ENCODE measurements at places on chromosomes 4 and X.

GRCh38 chr4:85736571-85736970 is 261.6 kb downstream of the ARHGAP24 start:
- H3K27me3 ChIP-seq: no peaks in the 10 kb centered on the region
- no peak overlapping the region for H3K4me3 ChIP-seq

GRCh38 chr4:105108971-105109370 is 37.7 kb upstream of the TET2 start:
- no peaks in the 10 kb centered on the region for H3K36me3 ChIP-seq
- H3K27me3 ChIP-seq: no peaks in the 10 kb centered on the region
- no peak overlapping the region for H3K27ac ChIP-seq
- no peak overlapping the region for H3K4me3 ChIP-seq
- H3K4me1 ChIP-seq: no peaks in the 10 kb centered on the region

- no peaks in the 10 kb centered on the region for H3K36me3 ChIP-seq
- DNase-seq: no peak
- no peaks in the 10 kb centered on the region for H3K27me3 ChIP-seq
Measured at GRCh38 chrX:37796310-37796709, 16.5 kb downstream of the CYBB start.

GRCh38 chr4:38531141-38531727 is 132.8 kb upstream of the KLF3 start:
- peaks cover 2% of the 10 kb centered on the region for H3K27me3 ChIP-seq
- H3K4me3 ChIP-seq: no peak overlapping the region
- no peak overlapping the region for H3K27ac ChIP-seq
- H3K36me3 ChIP-seq: peaks cover 7% of the 10 kb centered on the region
- H3K4me1 ChIP-seq: peaks cover 11% of the 10 kb centered on the region

- no peak for DNase-seq
- no peak overlapping the region for H3K27ac ChIP-seq
- no peak overlapping the region for H3K4me3 ChIP-seq
- no peaks in the 10 kb centered on the region for H3K4me1 ChIP-seq
- peaks cover 17% of the 10 kb centered on the region for H3K27me3 ChIP-seq
- H3K36me3 ChIP-seq: no peaks in the 10 kb centered on the region
Measured at GRCh38 chrX:24603191-24603590, 44.0 kb downstream of the PCYT1B start.

- no peaks in the 10 kb centered on the region for H3K36me3 ChIP-seq
- DNase-seq: no peak
- peak within 1 kb of the TSS; percentile 70 for H3K4me3 ChIP-seq
- peaks cover 66% of the 10 kb centered on the region for H3K27me3 ChIP-seq
- H3K4me1 ChIP-seq: peaks cover 15% of the 10 kb centered on the region
- H3K27ac ChIP-seq: no peak within 1 kb of the TSS
Measured at GRCh38 chr4:52051213-52051614, at the start of gene SPATA18. SPATA18 (plus strand) TSS chr4:52051304; CDS start chr4:52051705, 401 bp downstream.

DNA sequence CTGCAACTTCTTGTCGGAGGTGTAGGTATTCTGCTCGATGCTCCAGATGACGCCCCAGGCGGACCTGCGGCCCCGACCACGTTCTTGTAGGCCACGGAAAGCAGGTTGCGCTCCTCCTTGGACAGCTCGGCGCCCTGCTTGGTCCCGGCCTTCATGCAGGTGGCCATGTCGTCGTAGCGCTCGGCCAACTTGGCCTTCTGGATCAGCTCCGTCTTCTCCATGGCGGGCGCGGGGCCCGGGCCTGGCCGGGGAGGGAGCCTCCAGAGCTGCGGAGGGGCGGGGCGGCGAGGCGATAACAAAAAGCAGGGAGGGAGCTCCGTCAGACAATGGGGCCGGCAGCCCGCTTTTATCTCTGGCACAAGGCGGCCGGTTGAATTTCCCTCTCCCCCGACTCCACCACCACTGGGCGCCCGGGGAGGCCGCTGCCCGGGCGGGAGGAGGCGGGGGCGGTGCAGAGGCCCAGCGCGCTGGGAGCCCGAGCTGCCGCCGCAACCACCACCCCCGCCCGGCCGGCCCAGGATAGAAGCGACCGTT is 28.3 kb upstream of the DRP2 start:
- H3K4me3 ChIP-seq: no peak overlapping the region
- no peak overlapping the region for H3K27ac ChIP-seq
- H3K27me3 ChIP-seq: peaks cover 13% of the 10 kb centered on the region

GRCh38 chr4:113849771-113850170 is 88.2 kb upstream of the CAMK2D start:
- no peak overlapping the region for H3K27ac ChIP-seq
- H3K4me1 ChIP-seq: no peaks in the 10 kb centered on the region
- no peak overlapping the region for H3K4me3 ChIP-seq

DNA sequence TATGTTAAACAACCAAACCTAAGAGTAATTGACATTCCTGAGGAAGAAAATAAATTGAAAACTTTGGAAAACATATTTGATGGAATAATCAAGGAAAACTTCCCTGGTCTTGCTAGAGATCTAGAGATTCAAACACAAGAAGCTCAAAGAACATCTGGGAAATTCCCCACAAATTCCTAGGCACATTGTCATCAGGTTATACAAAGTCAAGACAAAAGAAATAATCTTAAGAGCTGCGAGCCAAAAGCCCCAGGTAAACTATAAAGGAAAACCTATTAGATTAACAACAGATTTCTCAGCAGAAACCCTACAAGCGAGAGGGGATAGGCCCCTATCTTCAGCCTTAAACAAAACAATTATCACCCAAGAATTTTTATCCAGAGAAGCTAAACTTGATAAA is 1082.0 kb upstream of the IGFBP7 start:
- no peak overlapping the region for H3K27ac ChIP-seq
- H3K4me1 ChIP-seq: no peaks in the 10 kb centered on the region
- H3K36me3 ChIP-seq: no peaks in the 10 kb centered on the region
- H3K4me3 ChIP-seq: no peak overlapping the region

DNA sequence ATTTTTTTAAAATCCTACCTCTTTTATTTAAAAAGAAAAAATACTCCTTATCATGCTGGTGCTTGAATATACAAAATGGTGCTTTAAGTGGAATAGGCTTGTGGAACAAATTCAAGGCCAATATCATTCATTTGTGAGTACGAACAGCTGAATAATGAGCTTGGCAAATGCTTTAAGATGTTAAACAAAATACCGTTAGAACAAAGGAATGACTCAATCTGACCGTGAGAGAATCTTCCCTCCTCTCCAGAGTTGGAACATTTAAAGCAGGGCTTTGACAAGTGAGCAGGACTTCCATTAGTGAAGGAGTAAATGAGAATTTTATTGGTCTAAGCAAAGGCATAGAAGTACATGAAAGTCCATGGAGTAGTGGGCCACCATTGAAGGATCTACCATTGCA is 74.5 kb downstream of the DCLK2 start:
- DNase-seq: no peak
- no peaks in the 10 kb centered on the region for H3K36me3 ChIP-seq
- H3K4me1 ChIP-seq: no peaks in the 10 kb centered on the region
- H3K27me3 ChIP-seq: peaks cover 5% of the 10 kb centered on the region
- no peak overlapping the region for H3K27ac ChIP-seq

DNA sequence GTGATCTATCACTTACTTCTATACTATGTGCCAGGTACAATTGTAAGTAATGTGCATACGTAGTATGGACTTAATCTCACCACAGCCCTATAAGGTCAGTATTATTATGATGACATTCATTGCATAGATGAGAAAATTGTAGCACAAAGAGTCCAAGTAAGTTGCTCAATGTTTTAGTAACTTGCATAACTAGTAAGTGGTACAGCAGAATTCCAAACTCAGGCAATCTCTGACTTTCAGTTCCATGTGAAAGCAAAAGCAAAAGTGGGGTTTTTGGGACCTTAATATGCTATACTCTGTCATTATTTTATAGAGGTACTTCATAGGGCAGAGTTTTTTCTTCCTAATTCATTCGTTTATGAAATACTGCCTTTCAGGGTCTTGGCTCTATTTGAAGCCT is 188.8 kb upstream of the VEGFC start:
- H3K4me1 ChIP-seq: no peaks in the 10 kb centered on the region
- no peaks in the 10 kb centered on the region for H3K27me3 ChIP-seq
- H3K4me3 ChIP-seq: no peak overlapping the region

DNA sequence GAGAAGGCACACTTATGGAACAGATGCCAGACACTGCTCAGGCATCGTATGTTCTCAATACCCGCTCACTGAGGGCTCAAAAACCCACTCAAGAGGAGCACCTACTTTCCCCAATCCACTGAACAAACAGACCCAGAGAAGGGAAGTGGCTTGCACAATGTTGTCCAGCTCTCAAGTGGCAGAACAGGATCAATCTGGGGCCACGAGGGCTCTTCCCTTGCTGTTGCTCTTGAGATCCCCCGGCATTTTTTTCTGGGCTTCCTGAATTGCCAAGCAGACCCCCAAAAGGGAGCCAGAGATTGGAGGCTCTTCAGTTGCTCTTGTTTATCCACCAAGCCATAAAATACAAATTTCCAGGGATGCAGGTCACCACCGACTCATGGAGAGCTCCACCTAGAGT is 35.7 kb downstream of the IDS start:
- no peaks in the 10 kb centered on the region for H3K36me3 ChIP-seq
- peaks cover 3% of the 10 kb centered on the region for H3K4me1 ChIP-seq
- no peak overlapping the region for H3K4me3 ChIP-seq
- H3K27ac ChIP-seq: no peak overlapping the region
- peaks cover 4% of the 10 kb centered on the region for H3K27me3 ChIP-seq

DNA sequence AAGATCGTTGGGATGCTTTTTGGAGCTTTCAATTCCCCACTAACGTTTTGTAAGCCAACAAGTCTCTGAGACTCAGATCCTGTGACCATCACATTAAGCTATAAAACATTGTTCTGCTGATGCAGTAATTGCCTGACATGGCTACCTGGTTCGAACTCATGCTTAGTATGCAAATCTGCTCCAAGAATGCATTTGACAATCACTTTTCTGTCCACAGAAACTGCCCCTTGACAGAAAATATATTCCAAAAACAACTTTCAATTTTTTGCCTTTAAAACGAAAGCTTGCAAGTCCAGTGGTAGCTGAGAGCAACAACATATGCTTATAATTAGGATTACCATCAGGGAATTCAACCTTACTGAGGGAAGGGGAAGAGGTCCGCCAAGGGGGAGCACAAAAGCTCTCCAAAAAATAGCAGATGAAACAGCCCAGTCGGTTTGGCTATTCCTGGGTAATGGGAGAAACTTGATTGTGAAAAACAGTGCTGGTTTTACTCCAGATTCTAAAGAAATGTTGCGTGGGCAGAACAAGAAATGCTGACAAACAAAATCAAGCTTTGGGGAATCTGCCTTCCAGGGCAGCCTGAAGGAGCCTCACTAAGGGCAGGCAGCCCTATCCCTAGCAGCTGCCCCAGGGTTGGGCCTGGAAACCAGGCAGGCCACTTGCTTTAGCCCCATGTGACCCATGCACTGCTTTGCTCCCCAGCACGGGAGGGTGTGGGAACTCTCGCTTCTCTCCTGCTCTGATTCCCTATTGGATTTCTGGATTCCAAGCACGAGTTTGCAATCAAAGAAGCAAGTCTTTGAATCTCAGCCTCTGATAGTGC is 160.7 kb upstream of the LDB2 start:
- no peak overlapping the region for H3K27ac ChIP-seq
- DNase-seq: no peak
- H3K27me3 ChIP-seq: no peaks in the 10 kb centered on the region

DNA sequence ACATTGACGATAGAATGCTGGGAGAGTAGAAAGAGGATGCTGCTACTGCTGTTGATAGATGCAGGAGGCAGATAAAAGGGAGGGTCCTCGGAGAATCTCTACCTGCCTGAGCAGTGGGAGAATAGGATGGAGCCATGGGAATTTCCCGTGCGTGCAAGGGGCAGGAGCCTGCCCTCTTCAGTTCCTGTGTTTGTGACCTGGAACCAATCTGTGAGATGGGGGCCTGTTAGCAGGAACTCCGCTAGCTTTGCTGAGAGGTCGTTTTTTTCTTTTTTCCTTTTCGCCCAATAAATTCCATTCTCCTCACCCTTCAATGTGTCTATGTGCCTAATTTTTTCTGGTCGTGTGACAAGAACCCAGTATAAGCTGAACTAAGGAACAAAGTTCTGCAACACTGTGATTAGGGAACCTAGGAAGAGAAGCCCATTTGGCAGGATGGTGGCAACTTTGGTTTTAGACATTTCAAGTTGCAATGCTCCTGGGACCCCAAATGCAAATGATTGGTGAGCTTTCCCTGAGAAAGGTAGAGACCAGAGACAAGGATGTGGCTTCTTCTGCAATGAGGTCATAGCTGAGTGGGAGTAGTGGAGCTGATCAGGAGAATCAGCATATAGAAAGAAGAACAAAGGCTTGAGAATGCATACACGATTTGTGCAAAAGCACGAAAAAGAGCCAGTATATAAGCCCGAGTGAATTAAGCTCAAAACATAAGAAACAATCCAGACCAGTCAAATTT is 23.9 kb downstream of the SLC39A8 start:
- peaks cover 28% of the 10 kb centered on the region for H3K4me1 ChIP-seq
- H3K36me3 ChIP-seq: peaks cover 35% of the 10 kb centered on the region
- H3K4me3 ChIP-seq: no peak overlapping the region
- no peaks in the 10 kb centered on the region for H3K27me3 ChIP-seq

GRCh38 chr4:118983293-118983692 is 94.6 kb downstream of the SYNPO2 start:
- H3K27me3 ChIP-seq: peaks cover 18% of the 10 kb centered on the region
- no peak overlapping the region for H3K4me3 ChIP-seq
- DNase-seq: no peak
- no peaks in the 10 kb centered on the region for H3K36me3 ChIP-seq
- no peak overlapping the region for H3K27ac ChIP-seq

GRCh38 chrX:130098210-130098552 is 12.1 kb downstream of the ELF4 start:
- H3K27ac ChIP-seq: peak overlapping the region; percentile 47
- peaks cover 15% of the 10 kb centered on the region for H3K36me3 ChIP-seq
- no peak overlapping the region for H3K4me3 ChIP-seq
- no peak for DNase-seq
- H3K27me3 ChIP-seq: no peaks in the 10 kb centered on the region

DNA sequence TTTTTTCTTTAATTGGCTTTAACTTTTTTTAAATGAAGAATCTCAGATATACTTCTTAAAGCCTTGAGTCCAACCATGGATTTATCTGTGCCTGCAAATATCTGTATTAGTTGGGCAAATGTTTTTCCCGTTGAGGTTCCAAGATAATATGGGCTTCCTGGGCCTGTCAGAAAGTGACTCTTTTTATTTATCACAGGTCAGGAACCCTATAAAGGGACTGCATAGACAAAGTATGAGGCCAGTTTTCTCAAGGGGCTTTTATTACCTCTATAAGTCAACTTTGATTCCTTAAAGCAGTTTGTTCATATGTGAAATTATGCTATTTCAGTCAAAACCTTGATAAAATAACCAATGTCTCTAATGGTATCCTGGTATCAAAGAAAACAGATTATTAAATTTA is 80.2 kb upstream of the BMP2K start:
- no peaks in the 10 kb centered on the region for H3K27me3 ChIP-seq
- H3K4me3 ChIP-seq: no peak overlapping the region
- no peak overlapping the region for H3K27ac ChIP-seq
- no peak for DNase-seq
- H3K4me1 ChIP-seq: peaks cover 12% of the 10 kb centered on the region
- no peaks in the 10 kb centered on the region for H3K36me3 ChIP-seq

DNA sequence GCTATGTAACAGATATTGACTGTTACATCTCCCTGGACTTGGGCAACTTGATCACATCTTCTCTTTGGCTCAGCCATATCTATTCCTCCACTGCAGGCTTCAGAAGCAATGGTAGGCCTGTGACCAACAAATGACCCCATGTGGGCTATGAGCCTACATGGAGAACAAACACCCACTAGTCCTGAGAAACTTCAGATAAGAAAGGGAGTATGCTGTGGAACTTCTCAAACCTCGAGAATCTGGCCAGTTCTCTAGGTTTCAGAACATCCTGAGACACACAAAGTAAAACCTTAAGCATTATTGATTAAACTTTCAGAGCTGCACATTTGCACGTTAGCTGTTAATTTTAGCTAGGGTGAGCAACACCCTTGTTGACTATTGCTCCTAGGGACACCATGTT is 16.3 kb downstream of the RBMX2 start:
- peaks cover 1% of the 10 kb centered on the region for H3K4me1 ChIP-seq
- no peak overlapping the region for H3K4me3 ChIP-seq
- H3K27ac ChIP-seq: no peak overlapping the region
- H3K36me3 ChIP-seq: peaks cover 6% of the 10 kb centered on the region
- no peak for DNase-seq
